ENCODE measurements at places on chromosomes 5 and 9. TPM values are rescaled to one million over a fixed set of nuclear protein-coding genes. Genes with fewer than 3 reads are reported as not detected.

Gene CDKN2B-AS1
- not detected for total RNA-seq

- DNase-seq, result no peak
Measured at GRCh38 chr9:122337556-122337929, 33.3 kb upstream of the PTGS1 start.

GRCh38 chr9:84894859-84895258 lies 225.3 kb downstream of the NTRK2 start:
- no peak for DNase-seq

- no peak for DNase-seq
Measured at GRCh38 chr9:17004500-17004899, 130.3 kb upstream of the CNTLN start.

- DNase-seq, result no peak
Measured at GRCh38 chr9:32704343-32704742, 68.9 kb upstream of the TAF1L start.

- no peak for DNase-seq
Measured at GRCh38 chr5:2460098-2460497, 291.4 kb downstream of the IRX2 start.

Data from stomach (tissue), 19 donors.